ENCODE measurements at places on chromosomes 16 and 17.

- DNase-seq = no peak
These were observed 91.2 kb downstream of the TMEM132E start for GRCh38 chr17:34670618-34671017.

- no peak for DNase-seq
These were observed 21.2 kb downstream of the CDC42EP4 start for GRCh38 chr17:73290399-73291259.

GRCh38 chr17:9151091-9151490 lies 129.8 kb downstream of the NTN1 start:
- DNase-seq = no peak

GRCh38 chr17:32016231-32016630 lies 9.0 kb downstream of the LRRC37B start:
- no peak for DNase-seq

DNA sequence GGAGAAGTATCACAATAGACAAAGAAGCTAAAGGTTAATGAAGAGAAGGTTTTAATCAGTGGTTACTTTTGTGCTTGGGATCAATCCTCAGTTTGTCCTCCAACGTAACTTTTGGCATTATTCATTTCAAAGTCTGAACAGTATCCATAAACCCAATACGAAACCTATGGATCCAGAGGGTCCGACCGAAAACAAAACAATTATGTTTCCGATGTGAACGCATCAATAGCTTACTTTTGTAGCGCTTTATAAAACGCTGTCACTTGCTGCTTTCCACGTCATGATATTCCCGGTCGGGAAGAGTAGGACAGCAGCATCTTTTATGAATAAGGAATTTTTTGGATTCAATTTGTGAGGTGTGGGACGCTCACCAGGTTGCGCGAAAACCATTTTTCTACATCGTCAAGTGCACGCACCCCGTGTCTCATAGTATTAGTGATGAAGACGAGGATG lies 383.8 kb downstream of the ZFHX3 start:
- no peak for DNase-seq

- DNase-seq = no peak
These were observed 254.4 kb downstream of the SLC39A11 start for GRCh38 chr17:72838068-72838467.

DNA sequence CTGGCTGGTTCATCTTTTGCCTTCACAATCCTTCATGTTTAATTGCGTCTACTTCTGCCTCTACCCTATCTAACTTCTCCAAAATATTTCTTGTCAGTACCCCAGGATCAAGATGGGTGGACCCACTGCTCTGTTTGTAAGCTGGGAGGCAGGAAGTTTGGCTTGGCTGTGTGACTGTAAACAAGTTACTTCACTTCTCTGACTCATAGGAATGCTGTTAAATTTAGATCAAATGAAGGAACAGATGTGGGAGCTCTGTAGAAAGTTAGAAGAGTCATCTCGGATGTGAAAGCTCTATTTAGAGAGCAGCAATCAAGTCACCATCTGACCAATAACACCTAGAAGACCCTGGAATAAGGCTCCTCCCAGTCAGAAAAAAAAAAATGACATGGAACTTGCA lies 55.2 kb upstream of the MRTFB start:
- DNase-seq = no peak

GRCh38 chr16:58859958-58860669 lies 126.0 kb upstream of the GOT2 start:
- no peak for DNase-seq

- no peak for DNase-seq
These were observed 1012.6 kb downstream of the CDH11 start for GRCh38 chr16:64109241-64109640.

- DNase-seq = no peak
These were observed 10.0 kb downstream of the WDR45B start for GRCh38 chr17:82638183-82638773.

DNA sequence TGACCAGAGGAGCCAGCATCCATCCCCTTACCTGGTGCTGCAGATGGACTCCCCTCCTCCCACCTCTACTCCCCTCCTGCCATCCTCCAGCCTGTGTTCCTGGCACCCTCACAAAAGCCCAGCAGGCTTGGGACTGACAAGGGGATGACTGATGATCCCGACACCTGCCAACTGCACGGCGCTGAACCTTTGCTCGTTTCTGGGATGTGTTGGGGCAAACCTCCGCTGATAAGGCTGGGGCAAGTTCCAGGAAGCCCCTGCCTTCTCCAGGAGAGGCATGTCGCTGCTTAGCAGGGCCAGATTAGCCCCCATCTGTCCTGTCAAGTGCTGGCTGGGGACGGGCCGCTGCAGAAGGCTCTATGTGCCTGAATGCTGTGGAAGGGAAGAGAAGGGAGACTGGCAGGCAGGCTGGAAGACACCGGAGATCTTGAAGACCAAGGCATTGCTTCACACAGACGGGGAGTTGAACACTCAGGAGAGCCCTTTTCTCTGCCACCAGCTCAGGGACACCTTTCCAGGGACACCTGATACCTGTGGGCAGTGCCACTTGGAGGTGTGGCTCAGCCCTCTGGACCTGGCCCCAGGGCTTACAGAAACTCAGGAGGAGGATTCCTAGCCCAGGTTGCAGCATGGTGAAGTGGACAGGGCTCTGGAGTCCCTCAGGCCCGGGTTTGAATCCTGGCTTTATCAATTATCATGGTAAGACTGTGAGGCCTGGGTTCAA lies 973 bp upstream of the KRT15 start:
- no peak for DNase-seq

DNA sequence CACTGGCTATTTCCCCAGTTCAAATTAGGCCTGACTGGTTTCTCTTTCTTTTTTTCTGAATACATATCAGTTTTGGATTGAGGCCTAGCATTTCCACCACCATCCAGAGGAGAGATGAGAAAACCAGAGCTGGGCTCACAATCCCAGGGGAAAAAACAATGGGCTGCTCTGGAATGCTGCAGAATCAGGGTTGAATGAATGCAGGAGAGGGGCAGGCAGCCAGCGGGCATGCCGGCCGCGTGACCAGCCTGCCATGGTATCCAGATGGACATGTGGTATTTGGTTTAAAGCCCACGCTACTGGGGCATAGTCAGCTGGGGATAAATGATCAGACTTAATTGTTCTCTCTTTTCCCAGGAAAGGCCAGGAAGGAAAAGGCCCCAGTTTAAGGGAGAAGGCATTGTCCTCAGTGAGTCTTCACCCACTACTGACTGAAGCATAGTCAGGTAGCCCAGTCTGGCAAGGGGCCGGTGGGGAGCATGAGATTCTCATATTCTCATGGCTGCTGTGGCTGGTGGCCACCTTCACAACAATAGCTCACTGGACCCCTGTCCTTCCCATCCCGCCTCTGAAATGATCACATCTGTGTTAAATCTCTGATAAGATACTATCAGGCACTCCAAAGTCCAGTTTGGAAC lies 38.7 kb upstream of the RHOT1 start:
- DNase-seq = no peak

GRCh38 chr16:24514096-24514495 lies 25.3 kb upstream of the RBBP6 start:
- no peak for DNase-seq

DNA sequence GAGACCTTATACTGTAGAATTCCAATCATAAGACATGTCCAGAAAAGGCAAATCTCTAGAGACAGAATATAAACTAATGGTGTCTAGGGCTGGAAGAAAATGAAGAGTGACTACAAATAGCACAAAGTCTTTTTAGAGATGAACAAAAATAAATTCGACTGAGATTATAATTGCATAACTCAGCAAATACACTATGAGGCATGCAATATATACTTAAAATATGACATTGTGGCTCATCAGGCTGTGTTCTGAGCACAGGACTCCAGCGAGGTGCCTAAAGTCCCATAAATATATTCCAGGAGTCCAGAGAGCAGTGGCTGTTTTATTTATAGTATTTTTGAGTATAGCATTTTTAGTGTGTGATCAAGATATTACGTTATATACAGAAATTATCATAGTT lies 13.1 kb upstream of the ZNF267 start:
- DNase-seq = no peak

DNA sequence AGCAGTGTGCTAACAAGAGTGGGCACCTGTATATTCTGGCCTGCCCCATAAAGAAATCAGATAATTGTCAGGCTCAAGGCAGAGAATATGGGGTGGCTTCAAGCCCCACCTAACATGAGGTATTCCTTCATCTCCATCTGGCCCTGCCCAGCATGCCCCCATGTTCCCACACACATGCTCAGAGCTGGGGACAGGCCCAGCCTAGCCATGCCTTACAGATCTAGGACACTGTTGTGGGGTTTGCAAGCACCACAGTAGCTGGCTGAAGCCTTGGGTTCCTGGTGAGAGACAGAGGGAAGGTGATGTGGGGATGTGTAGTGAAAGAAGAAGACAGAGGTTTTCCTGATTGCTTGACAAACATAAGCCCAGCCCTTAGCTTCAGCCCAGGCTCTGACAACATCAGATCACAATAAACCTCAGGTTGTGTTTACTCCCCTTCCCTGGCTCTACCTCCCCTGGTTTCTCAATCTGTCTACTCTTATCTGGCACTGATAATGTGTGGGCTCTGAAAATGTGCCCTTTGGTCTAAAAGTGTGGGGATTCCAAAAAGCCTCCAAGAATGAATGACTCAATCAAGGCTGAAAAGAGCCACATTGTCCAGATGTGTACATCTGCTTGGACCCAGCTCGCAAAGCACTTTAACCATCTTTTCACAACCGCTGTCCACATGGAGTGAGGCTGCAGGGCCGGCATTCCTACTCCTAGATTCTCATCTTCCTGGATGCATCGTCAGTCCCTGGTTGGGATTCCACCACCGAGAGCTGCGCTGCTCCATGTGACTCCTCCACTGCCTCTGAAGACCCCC lies 34.4 kb downstream of the CDRT4 start:
- DNase-seq = no peak

- DNase-seq = peak; percentile 8
These were observed 17.1 kb downstream of the GNA13 start for GRCh38 chr17:65039336-65039988.

- no peak for DNase-seq
These were observed 4.5 kb upstream of the GALK1 start for GRCh38 chr17:75769536-75769935.

GRCh38 chr16:88767546-88768070 lies 17.4 kb downstream of the PIEZO1 start:
- DNase-seq = no peak

GRCh38 chr16:84660973-84661372 lies 12.7 kb downstream of the KLHL36 start:
- DNase-seq = no peak

DNA sequence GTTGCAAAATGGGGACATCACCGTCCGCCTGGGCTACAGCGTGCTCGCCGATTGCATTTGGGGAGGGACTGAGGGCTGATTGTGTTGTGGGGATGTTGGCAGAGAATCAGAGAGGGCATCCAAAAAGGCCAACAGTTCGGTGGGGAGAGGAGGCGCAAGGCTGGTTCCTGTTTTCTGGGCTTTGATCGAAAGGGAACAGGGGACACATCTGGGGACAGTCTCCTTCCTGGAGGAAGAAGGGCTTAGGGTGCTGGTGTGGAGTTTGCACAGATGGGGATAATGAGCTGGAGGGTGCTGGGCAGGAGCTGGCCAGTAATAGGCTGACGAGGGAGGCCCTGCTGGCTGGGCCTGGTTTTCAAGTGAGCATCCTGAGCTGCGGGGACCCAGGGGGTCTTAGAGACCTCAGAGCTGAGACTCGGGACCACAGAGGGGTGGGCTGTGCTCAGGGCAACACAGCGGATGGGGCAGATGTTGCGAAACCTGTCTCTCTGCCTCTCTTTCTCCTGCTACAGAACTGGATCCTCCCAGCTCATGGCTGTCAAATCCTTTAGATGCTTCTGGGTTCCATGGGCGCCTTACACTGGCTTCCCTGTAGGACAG lies 288.7 kb downstream of the SEC14L1 start:
- no peak for DNase-seq

DNA sequence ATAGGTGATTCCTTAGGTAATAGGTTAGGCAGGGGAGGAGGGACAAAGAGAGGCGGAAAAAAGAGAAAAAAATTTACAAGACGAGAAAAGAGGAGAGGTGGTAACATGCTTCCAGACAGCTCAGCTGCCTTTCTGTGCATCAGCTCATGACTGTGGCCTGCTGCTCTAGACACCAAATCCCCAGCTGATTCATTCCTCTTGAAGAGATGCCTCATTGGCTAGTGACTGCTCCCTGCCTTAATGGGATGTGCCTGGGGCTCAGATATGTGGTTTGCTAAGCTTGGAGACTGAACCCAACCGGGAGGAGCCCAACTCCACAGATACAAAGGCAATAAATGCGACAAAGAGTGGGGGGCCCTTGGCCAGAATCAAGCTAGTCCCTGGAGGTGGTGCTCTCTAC lies 105.9 kb upstream of the FAM20A start:
- DNase-seq = no peak

DNA sequence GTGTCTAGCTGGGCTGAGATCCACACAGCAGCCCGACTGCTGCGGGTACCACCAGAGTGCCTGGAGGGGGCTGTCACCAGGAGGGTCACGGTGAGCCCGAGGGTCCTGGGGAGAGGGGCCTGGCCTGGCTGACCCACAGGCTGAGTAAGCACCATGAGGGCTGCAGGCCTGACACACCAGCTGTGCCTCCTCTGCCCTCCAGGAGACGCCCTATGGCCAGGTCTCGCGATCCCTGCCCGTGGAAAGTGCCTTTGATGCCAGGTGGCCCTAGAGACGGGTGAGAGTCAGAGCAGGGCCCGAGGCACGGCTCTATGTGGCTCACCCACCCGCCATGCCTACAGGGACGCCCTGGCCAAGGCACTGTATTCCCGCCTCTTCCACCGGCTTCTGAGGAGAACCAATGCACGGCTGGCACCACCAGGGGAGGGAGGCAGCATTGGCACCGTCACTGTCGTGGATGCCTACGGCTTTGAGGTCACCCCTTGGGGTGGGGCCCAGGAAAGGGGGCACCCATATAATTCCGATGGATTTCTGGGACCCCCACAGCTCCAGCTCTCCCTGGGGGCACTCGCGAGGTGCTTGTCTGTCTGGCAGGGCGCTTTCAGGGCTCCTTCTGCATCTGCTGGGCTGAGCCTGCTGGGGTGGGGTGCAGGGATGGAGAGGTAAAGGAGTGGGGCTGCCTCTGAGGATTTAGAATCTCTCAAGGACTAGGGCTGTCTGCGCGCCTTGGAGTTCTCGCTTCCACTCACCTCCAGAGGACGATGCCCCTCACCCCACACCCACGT lies 7.1 kb downstream of the MYO15B start:
- DNase-seq = no peak

- no peak for DNase-seq
These were observed 990 bp downstream of the DOK4 start for GRCh38 chr16:57485091-57485915.

- no peak for DNase-seq
These were observed 54.0 kb upstream of the CIBAR2 start for GRCh38 chr16:85166281-85166680.

- DNase-seq = no peak
These were observed 4.7 kb downstream of the LRRC59 start for GRCh38 chr17:50392621-50393020.

DNA sequence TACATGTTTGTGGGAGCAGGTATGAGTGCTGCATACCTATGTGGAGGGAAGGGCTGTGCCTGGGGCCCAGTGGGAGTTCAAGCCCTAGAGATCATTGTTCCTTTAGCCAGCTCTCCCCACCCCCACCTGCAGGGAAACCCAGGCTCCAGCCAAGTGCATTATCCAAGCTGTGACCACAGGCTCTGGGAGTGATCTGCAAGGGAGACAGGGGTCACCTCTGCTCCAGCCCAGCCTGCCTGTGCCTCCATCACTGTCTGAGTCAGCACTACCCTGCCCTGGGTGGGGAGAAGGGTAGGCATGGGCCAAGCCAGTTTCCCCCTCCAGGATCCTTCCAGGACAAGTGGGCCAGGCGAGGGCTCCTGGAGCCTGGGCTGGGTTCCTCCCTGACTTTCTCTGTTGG lies 32.1 kb upstream of the SBK1 start:
- DNase-seq = no peak

- no peak for DNase-seq
These were observed 3.6 kb downstream of the GPS1 start for GRCh38 chr17:82055023-82055964.

GRCh38 chr16:16144416-16144815 lies 78.9 kb downstream of the ABCC6 start:
- no peak for DNase-seq

All from stimulated activated CD8-positive, alpha-beta memory T cell treated with anti-CD3 and anti-CD28 coated beads, Interleukin-12 subunit alpha, Interleukin-12 subunit beta, amount 100 ng/mL, for 4 hours (primary cell).